ENCODE measurements at places on chromosomes 3 and 15.

DNA sequence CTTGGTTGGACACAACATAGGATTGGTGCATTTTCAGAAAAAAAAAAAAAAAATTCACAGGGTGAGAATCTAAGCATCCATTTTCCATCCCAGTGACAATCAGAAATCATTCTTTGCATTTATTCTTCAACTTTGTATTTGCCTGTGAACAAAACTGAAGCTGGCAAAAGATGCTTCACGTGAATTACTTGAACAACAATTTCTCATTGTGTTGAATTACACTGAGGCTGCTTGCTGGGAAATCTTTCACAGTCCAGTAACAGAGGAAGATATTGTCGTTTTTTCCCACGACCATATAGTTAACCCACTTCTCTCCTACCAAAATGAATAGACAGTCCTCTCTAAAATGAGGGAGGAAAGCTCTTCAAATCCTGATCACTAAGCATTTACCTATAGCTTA lies 4.3 kb upstream of the SLCO3A1 start:
- no peak for DNase-seq

GRCh38 chr3:186496016-186496415 lies 48.2 kb downstream of the CRYGS start:
- no peak for DNase-seq

DNA sequence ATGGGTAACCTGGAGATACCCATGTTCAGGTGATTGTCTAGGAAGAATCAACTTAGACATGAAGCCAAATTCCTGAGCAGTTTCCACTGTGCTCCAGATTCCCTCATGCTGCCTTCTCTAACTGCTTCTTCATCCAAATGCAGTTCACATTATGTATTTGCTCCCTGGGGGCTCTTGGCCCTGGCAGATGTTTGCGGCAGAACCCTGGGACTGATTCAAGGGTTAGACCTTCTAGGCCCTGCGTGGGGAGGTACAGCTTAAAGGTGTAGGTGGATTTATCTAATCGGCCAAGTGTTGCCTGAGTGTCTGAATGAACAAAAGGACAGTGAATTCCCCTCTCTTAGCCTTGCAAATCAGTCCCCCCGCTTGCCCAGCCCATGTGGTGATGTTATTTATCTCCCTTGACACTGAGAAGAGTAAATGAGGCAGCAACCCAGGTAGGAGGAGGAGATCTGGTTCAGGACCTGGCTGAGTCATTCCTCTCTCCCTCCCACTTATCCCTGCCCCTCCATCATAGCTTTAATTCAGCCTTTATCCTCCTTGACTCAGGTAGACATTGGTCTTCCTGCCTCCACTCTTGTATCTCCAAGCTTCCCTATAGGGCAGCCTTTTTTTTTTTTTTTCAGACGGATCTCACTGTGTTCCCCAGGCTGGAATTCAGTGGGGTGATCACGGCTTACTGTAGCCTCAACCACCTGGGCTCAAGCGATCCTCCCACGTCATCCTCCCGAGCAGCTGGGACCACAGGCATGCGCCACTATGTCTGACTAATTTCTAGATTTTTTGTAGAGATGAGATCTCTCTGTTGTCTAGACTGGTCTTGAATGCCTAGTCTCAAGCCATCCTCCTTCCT lies 54.8 kb downstream of the MAGEF1 start:
- DNase-seq, result no peak

GRCh38 chr3:154334973-154335420 lies 10.7 kb upstream of the DHX36 start:
- DNase-seq, result peak; percentile 35

- DNase-seq, result no peak
These were observed 5.9 kb downstream of the C3orf22 start for GRCh38 chr3:126552688-126553283.

- no peak for DNase-seq
These were observed 7.5 kb downstream of the BMF start for GRCh38 chr15:40100947-40101905.
